ENCODE measurements at places on chromosomes 12 and 14.

DNA sequence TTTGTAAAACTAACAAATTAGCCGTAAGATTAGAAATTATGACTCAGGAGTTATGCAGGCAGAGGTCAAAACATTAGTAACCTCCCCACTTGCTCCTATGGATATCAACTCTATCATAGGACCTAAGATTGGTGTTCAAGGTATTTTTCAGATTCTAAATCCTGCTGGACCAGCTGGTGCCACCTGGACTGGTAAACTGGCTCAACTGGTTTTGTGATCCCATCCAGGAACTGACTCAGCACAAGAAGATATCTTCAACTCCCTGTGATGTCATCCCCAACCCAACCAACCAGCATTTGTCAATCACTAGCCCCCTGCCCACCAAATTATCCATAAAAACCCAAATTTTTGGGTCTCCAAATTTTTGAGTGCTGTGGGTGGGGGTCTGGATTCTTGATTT, 98.1 kb upstream of the OR4E1 start:
- DNase-seq: no peak

GRCh38 chr12:11941606-11942337, 129.0 kb upstream of the BCL2L14 start:
- no peak for DNase-seq

GRCh38 chr14:51872396-51872795, 12.0 kb downstream of the GNG2 start:
- no peak for DNase-seq

- no peak for DNase-seq
Observed at GRCh38 chr12:109487181-109488050, 10.0 kb downstream of the UBE3B start.

GRCh38 chr12:3097186-3097804, 20.1 kb downstream of the TSPAN9 start:
- no peak for DNase-seq

- DNase-seq: no peak
Observed at GRCh38 chr12:131589966-131590365, 120.9 kb upstream of the SFSWAP start.

Measured in activated naive CD4-positive, alpha-beta T cell treated with anti-CD3 and anti-CD28 coated beads, Interleukin-2, amount 10 ng/mL, durations not matched to agents 7 days and 5 days (primary cell).